ENCODE measurements at places on chromosomes 7 and 10. TPM values are rescaled to one million over a fixed set of nuclear protein-coding genes. Genes with fewer than 3 reads are reported as not detected.

Gene SVIL
- total RNA-seq: 21.0 TPM

Gene SEMA3E
- 0.56 TPM for total RNA-seq

Gene TRIM50
- total RNA-seq: 12.4 TPM

Gene XRCC2
- total RNA-seq: 0.05 TPM

Gene CFAP70
- total RNA-seq: 4.9 TPM

Gene TMEM196
- 0.70 TPM for total RNA-seq

Gene HSPA14
- total RNA-seq: 3.6 TPM

- H3K36me3 ChIP-seq: no peaks in the 10 kb centered on the region
- no peak overlapping the region for H3K4me3 ChIP-seq
- H3K27ac ChIP-seq: no peak overlapping the region
- DNase-seq: peak; percentile 19
Measured at GRCh38 chr7:127035203-127035849, 217.4 kb downstream of the GRM8 start.

DNA sequence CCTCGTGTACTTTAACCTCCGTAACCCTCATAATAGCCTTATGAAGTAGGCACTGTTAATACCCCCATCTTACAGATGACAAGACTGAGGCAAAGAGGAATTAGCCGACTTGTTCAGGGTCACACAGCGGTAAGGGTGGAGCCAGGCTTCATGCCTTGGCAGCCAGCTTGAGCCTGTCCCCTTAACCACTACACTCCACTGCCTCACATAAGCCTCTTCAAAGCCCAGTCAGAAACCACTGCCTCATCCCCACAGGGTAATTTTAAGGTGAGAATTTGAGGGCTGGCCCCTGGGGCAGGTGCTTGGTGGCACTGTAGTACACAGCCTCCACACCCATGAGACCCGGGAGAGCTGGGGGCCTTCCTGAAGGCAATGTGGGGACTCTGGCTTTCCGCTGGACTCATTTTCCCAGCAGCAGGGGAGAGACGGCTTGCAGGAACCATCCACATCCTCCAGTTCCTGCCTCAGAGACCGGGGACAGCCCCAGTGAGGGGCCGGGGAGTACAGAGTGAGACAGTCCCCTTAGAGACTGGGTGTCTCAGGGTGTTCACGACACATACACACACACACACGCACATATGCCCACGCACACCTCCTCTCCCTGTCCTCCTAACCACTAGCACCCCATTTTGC, 7.6 kb upstream of the C10orf105 start:
- H3K27me3 ChIP-seq: no peaks in the 10 kb centered on the region
- peaks cover 4% of the 10 kb centered on the region for H3K4me1 ChIP-seq
- no peak for DNase-seq
- peak overlapping the region; percentile 72 for H3K27ac ChIP-seq

- no peak overlapping the region for H3K27ac ChIP-seq
- H3K27me3 ChIP-seq: no peaks in the 10 kb centered on the region
- H3K4me3 ChIP-seq: no peak overlapping the region
- H3K36me3 ChIP-seq: no peaks in the 10 kb centered on the region
Measured at GRCh38 chr10:49568235-49568634, 29.3 kb upstream of the ERCC6 start.

- DNase-seq: no peak
- no peak overlapping the region for H3K4me3 ChIP-seq
- no peaks in the 10 kb centered on the region for H3K27me3 ChIP-seq
- no peaks in the 10 kb centered on the region for H3K4me1 ChIP-seq
Measured at GRCh38 chr10:110547139-110547761, 20.2 kb upstream of the SMC3 start.

- H3K4me3 ChIP-seq: no peak overlapping the region
- H3K36me3 ChIP-seq: no peaks in the 10 kb centered on the region
- peaks cover 30% of the 10 kb centered on the region for H3K4me1 ChIP-seq
- H3K27me3 ChIP-seq: no peaks in the 10 kb centered on the region
- H3K27ac ChIP-seq: no peak overlapping the region
- no peak for DNase-seq
Measured at GRCh38 chr7:127387974-127388373, 4.5 kb downstream of the ZNF800 start.

- no peak overlapping the region for H3K4me3 ChIP-seq
- no peaks in the 10 kb centered on the region for H3K4me1 ChIP-seq
- no peak for DNase-seq
- H3K27ac ChIP-seq: no peak overlapping the region
- H3K27me3 ChIP-seq: no peaks in the 10 kb centered on the region
Measured at GRCh38 chr10:129897871-129898626, 66.0 kb downstream of the EBF3 start.

- peak overlapping the region; percentile 93 for H3K27ac ChIP-seq
- no peaks in the 10 kb centered on the region for H3K36me3 ChIP-seq
- peak; percentile 70 for DNase-seq
- peak overlapping the region; percentile 70 for H3K4me3 ChIP-seq
- no peaks in the 10 kb centered on the region for H3K27me3 ChIP-seq
- peaks cover 26% of the 10 kb centered on the region for H3K4me1 ChIP-seq
Measured at GRCh38 chr10:132398566-132398991, 1.6 kb downstream of the PWWP2B start.

- DNase-seq: no peak
- no peaks in the 10 kb centered on the region for H3K27me3 ChIP-seq
- no peak overlapping the region for H3K4me3 ChIP-seq
- H3K27ac ChIP-seq: no peak overlapping the region
- H3K36me3 ChIP-seq: peaks cover 36% of the 10 kb centered on the region
Measured at GRCh38 chr10:79349766-79350406, 2.6 kb downstream of the PPIF start.

- H3K27ac ChIP-seq: no peak overlapping the region
- H3K27me3 ChIP-seq: no peaks in the 10 kb centered on the region
- H3K36me3 ChIP-seq: no peaks in the 10 kb centered on the region
- no peak for DNase-seq
- no peak overlapping the region for H3K4me3 ChIP-seq
Measured at GRCh38 chr7:21912931-21913780, 32.5 kb downstream of the CDCA7L start.
